T-helper 2 cell (primary cell): ENCODE measurements at places on chromosomes 2 and 18.

GRCh38 chr2:47211497-47212011 lies 56.4 kb upstream of the STPG4 start:
- DNase-seq: no peak

DNA sequence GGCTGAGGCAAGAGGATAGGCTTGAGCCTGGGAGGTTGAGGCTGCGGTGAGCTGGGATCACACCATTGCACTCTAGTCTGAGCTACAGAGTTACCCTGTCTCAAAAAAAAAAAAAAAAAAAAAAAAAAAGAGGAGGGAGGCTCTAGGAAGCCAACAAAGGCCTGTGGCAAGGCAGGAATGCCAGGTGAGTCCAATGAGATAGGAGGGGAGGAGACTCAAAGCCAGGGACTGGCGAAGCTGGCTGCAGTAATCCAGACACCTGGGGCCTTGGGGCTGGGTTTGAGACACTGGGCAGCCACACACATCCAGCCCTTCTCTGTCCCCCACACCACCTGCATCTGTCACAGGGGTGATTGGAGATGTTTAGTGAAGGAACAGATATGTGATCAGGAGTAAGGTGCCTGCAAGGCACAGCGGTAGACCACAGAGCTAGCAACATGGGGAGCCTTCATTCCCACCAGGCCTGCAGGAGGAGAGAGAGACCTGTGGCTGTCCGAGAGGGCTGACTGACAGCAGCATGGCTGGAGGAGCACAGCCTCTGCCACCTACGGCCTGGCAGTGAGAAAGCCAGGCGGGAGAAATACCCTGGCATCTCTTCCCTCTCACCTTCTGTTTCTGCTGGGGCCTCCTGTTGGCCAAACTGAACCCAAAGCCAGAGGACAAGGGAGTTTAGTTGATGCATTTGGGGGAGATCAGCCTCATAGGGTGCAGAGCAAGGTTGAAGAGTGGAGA lies 9.5 kb downstream of the CHPF start:
- DNase-seq: no peak

DNA sequence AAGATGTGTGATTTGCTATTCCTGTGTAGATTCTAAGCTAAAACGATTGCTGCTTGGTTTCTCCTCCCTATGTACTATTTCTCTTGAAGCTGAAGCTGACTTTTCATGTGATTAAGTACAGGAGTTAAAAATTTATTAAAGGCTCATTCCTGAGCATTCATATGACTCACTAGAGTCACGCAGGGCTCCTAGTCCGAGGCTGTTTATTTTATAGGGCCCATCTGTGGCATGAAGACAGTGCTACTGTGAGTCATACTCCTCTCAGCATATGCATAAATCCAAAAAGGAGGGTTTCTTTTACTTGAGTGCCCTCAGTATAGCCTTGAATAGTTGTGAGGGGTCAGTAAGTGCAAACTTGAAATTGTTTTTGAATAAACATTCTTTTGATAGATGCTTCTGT lies 378.8 kb downstream of the PTPRM start:
- DNase-seq: no peak

GRCh38 chr2:181252262-181253148 lies 204.7 kb upstream of the ITGA4 start:
- DNase-seq: no peak

GRCh38 chr2:127066942-127067341 lies 40.0 kb downstream of the BIN1 start:
- no peak for DNase-seq

GRCh38 chr2:52386433-52387030 lies 1354.6 kb upstream of the NRXN1 start:
- DNase-seq: no peak

GRCh38 chr18:26479065-26479680 lies 69.2 kb downstream of the KCTD1 start:
- no peak for DNase-seq

GRCh38 chr2:18403921-18404522 lies 156.4 kb downstream of the RDH14 start:
- no peak for DNase-seq
